A172 (cell line): ENCODE measurements at places on chromosomes 4 and X.

DNA sequence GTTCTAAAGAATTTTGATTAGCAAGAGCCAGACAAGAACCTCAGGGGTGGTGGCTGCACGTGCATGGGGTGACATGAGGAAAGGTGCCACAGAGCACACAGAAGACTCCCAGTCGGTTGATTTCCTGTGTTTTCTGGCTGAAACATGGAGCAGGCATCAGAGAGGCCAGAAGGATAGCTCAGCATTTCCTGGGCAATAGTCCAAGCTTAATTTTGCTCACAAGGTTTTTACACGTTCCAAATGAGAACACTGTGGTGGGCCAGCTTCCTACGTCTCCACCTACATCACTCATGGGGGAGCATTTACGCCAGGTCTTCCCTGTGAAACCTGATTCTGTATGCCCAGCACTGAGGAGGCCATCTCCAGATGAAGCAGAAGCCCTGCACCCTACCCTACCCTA is 212.5 kb upstream of the CLNK start:
- DNase-seq: no peak

- no peak for DNase-seq
Measured at GRCh38 chr4:185396724-185397385, at the start of gene ANKRD37. Gene ANKRD37 (plus strand): TSS chr4:185396841. CDS start chr4:185396924, 83 bp downstream.

DNA sequence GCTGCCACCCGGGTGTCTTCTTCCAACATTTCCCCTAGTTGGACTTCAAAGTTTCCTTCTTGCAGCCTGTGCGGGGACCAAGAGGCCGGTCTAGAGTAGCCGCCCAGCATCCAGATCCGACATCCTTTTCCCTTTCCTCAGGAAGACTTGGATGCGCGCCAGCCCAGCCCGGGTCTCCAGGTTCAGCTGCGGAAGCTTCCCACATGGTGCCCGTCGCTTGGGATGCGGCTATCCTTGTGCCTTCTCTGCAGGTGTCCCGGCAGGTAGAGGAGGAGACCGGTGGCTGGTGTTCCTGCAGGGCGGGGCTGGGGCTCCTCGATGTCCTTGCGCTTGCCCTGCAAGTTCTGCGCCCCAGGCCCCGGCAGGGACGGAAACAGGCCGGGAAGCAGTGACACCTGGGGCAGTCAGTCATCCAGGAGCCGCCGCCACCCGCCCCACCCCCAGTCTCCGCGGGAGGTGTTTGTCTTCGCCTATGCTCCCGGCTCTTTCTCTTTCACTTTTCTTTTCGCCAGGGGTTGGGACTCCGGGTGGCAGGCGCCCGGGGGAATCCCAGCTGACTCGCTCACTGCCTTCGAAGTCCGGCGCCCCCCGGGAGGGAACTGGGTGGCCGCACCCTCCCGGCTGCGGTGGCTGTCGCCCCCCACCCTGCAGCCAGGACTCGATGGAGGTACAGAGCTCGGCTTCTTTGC is at the start of gene IL15:
Gene IL15, plus strand, starts transcription at position 502 of the 689 bp plus-strand sequence. CDS start 82,882 bp downstream, outside the sequence.
- peak; percentile 62 for DNase-seq

DNA sequence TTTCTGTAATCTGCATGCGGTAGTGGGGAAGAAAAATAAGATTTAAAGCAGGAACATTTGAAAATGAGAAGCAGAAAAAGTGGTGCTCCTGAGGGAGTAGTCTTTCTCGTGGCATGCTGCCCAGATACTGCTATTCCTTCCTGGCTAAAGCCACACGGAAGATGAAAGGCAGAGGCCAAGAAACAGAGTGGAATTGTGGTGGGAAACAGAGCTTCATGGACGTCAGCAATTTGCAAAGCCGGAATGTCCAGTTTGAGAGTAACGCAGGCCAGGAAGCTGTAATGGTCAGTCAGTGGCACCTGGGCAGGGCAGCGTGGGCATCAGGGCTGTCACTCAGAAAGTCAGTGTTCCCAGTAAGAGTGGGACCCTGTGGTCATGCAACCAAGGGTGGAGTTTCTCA is 63.7 kb upstream of the FMR1 start:
- no peak for DNase-seq

DNA sequence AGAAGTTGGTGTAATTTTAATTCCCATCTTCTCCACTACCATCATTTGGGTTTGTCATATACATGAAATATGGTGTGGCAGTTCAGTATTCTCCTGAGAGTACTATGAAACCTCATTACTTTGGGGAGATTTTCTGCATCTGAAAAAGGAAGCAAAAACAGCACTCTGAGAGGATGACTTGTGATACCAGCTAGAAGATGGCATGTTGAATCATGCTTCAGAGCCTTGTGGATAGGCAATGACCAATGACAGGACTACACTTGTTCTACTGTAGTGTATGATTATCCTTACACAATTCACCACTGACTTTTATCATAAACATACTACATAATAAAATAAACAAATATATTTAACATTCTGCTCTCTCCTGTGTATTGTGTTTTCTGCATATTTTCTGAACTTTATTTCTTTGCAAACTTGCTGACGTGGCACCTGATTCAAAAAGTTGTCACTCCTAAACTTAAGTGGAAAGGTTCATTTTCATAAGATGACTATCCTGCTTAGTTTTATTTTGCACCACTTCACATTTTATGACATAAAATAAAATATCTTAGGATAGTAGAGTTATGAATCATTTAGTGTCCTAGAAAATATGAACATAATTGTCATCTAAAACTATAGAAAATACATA is 991.3 kb downstream of the FSTL5 start:
- DNase-seq: no peak

DNA sequence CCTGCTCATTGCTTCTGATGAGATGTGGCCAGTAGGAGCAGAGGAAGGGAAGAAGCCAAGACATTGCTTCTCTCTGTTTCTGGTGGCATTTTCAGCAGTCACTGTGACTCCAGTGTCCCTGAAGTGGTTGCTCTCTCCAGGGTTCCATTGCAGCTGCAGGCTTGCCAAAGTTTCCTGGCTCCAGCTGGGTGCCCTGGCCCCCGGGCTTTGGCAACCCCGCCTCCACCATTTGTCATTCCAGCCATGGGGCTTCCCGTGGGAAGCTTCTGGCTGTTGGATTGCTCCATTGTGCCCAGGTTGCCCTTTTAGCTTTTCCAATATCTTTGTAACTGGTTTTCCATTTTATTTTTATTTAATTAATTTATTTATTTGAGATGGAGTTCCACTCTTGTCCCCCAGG is 12.7 kb downstream of the FGFBP1 start:
- DNase-seq: no peak

DNA sequence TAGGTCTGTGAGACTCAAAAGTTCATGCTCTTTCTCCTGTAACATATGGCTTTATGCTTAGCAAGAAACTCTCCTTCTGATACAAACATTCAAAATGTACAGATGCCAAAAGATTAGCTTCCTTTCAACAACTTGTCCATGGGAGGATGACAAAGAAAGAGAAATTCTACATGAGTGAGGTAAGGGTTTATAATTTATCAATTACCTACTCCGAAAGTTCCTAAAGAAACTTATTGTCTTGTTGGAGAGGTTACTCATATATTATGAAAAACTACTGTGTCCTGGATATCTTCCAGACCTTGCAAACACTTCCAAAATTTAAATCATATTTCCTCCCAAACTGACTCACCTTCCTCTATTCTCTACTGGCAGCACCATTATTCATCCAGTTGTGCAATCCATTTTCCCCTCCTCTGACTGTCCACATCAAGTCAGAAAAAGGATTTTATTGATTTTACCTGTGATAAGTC is 65.1 kb downstream of the ENPEP start:
- DNase-seq: peak; percentile 67

DNA sequence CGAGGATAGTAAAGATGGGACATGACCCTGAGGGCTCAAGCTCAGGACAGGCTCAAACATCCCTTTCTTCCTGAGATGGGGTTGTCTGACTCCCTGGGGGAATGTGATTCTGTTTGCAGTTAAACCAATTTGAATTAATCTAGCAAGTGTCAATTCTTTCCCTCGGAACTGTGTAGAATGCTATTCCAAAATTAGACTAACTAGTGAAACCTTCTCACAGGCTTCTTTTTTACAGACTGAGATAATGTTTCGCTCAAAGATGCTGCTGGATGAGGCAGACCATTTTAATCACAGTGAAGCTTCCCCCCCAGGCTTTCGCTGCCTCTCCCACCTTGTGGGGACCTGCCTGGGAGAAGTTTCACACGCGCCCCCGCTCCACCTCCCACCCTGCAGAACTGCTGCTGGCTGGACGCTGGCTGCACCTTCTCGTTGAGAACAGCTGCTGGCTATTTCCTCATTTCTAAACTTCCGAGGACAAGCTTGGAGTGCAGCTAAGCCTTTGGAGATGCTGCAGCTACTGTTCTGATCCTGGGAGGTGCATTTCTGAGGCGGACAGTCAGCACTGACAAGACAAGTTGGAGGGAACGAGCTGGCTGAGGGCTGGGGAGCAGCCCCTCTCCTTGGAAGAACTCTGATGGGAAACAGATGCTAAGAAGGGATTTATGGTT is 297.8 kb downstream of the RAPGEF2 start:
- no peak for DNase-seq

DNA sequence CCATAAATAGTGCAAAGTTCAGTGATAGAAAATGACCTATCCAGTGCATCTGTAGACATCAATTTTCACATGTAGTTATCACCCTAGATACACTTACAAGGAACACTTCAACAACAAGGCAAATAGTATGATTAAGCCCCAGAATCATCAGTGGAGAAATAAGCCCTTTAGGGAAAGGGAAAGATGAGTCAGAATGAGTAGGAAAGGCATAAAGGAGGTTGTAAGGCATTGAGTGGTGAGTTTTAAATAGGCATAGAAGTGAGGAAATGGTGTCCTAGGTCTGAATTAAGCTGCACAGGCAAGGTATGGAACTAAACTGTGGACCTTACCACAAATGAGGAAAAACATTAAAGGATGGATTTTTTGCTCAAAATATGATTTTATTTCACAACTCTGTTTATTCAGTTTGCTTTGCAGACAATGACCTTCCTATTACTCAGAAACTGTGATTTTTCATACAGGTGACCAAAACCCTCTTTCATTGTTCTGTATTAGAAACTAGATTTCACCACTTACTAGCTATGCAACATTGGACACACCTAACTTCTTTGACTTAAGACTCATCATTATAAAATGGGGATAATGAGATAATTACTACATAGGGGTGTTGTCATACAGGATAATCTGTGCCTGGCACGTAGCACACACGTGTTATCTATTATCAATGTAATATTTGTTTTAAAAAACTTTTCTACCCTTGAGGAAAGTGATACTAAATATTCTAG is 57.0 kb upstream of the MAP9 start:
- peak; percentile 46 for DNase-seq

DNA sequence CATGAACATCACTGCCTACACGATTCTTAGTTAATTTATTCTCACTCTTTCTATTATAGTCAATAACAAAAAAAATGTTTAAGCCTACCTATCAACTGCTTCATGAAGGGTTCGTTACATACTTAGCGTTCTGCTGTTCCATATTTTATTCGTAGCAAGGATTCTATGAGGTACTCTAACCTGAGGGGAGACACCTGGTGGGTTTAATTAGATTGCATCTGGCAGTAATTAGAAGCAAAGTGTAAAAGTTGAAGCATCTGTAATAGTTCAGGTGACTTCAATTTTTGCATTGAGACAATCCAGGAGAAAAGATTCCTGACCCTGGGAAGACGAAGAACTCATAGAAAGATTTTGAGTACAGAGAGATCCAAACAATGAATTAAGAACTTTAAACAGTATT is 1655.8 kb upstream of the TENM3 start:
- DNase-seq: no peak

DNA sequence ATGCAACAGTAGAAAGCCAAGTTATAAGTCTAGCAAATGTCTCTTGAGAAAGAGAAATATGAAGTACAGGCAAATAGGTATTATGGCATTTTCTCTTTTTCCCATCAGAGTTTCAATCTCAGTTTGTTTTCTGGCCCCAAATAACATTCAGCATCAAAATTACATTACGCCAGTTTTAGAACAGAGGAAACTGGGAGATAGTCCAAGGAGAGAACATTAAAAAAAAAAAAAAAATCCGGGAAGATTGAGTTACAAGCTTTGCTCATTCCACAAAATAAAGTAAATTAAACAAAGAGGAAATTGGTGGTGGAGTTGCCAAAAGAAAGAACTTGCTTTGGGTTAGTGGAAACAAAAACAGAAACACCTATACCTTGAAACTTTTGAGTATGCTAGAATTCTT is 50.4 kb upstream of the IL13RA2 start:
- no peak for DNase-seq

DNA sequence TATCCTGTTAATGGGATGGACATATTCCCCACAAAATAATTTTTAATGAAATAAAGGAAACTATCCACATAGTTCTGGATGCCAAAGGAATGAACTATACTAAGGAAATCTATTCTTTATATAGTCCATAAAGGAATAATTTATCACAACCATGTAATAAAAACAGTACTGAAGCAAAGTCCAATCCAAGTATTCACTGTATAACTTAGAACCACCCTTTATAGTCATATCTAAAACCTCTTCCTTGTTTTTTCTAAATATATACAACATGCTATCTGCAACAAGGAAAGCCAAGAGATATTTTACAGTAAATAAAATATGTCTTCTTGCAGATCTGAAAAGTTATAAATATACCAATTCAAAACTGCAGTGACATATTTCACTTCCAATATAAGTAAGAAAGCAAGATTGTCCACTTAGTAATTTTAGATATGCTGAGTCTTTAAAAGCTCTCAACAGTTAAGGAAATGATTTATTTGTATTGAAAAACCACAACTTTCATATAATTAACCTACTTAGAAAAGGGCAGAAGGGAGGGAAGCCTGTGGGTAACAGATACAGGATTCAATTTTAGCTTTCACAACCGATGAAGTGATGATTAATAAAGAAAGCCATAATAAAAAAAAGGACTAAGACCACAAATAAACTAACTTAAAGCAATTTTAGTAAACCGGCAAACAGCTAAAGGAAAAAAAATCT is 8.0 kb downstream of the NR3C2 start:
- no peak for DNase-seq

- no peak for DNase-seq
Measured at GRCh38 chr4:182585321-182585720, 331.9 kb downstream of the DCTD start.

- no peak for DNase-seq
Measured at GRCh38 chr4:44675366-44675765, 2.9 kb upstream of the GUF1 start.

DNA sequence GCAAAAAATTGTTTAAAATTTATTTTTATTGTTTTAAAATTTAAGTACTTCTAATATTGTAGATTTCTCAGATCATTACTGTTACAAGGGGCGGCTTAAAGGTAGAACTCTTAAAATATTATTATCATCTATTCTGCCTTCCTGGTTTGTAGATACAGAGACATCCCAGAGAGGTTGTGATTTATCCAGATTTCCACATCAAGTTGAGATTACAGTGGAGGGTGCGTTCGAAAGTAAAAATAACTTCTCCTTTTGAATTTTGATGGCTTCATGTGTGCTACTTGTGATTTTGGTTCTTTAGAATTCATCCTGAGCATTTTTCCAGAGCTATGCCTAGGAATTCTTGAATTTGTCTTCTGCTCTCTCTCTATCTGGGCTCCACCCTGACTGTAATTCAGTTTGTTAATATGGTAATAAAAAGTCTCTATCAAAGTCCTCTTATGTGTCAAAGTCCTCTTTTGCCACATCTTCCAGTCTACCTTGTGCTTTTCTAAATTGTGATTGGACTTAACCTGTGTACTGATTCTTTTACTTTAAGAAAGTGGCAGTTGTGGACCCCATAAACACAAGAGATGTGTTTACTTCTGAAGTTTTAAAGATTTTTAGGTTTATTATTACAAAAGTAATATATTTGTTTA is 37.2 kb downstream of the CLCN3 start:
- DNase-seq: no peak
